ENCODE measurements at places on chromosomes 16 and 17.

- DNase-seq: no peak
- peak overlapping the region; percentile 63 for H3K27ac ChIP-seq
- H3K4me1 ChIP-seq: no peaks in the 10 kb centered on the region
- H3K27me3 ChIP-seq: peaks cover 15% of the 10 kb centered on the region
These were observed 31.0 kb downstream of the CD300A start for GRCh38 chr17:74497471-74497870.

DNA sequence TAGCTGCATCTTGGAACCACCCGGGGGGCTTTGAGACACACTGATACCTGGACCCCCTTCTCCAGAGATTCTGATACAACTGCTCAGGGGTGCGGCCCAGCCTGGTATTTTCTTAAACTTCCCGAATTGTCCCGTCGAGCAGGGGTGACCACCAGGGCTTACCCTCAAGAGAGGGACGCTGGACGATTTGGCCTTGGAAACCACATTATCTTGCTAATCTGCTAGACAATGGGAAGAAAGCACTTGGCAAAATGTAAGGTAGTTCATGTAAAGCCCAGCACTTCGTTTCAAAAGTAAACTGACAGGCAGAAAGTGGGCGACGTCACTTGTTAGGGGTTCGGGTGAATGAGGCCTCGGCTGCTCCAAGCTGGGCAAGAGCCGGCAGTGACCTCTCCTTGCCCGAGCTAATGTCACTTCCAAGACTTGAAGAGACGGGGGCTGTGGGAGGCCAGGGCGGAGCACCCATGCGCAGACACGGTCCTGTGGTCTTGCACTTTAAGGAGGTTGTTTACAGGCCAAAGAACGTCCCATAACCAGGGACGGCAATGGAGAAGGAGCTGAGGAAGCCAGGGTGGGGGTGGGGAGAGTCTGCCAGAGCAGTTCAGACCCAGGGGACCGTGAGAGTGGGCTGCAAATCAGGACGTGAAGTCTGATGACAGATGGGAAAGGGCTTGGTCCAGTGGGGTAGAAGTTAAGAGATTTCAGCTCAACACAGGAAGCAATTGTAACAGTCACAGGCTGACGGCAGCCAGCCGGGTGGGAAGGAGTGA is 152.7 kb upstream of the GSE1 start:
- no peak for DNase-seq
- H3K27ac ChIP-seq: no peak overlapping the region
- H3K27me3 ChIP-seq: peaks cover 14% of the 10 kb centered on the region
- H3K4me1 ChIP-seq: peaks cover 11% of the 10 kb centered on the region

DNA sequence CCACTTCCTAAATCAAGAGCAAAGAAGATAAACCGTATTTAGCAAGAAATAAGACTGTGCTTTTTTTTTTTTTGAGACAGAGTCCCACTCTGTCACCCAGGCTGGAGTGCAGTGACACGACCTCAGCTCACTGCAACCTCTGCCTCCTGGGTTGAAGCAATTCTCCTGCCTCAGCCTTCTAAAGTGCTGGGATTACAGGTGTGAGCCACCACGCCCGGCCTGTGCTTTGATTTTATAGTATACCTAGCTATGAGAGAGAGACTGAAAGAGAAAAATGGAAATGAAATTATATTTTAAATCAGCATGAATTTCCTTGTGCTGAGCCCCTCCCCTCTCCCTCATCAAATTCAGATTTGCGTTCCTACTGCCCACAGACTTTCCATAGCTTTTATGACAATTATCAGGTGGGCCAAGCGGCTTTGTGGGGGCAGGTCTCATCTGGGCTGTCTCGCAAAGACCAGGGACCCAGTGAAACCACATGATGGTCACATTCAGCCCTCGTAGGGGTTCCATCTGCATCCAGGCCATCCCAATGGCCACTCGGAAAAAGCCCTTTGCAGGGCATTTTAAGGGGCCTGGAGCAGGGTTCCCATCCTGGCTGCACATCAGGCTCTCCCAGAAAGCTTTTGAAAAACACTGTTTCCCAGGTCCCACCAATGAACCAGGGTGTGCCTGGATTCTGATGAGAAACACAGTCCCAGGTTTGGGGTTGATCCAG is 8.5 kb downstream of the CACNG1 start:
- no peaks in the 10 kb centered on the region for H3K27me3 ChIP-seq
- no peak for DNase-seq
- H3K4me1 ChIP-seq: peaks cover 4% of the 10 kb centered on the region
- no peak overlapping the region for H3K27ac ChIP-seq

DNA sequence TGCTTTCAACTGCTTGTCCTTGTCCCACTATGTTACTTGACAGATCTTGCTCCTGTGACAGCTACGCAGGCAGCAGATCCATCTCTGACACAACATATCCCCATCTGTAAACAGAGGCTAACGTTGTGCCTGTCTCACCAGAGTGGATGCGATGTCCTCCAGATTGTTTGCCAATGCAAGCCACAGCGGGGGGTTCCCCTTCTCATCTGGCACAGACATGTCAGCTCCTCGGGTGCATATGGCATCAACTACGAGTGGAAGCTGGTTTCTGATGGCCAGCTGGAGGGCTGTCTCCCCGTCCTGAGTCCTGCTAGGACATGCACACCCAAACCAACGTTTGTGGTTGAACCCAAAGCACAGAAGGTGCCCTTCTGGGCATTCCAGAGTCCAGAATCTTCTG is 39.0 kb downstream of the CYB5D2 start:
- H3K27me3 ChIP-seq: no peaks in the 10 kb centered on the region

DNA sequence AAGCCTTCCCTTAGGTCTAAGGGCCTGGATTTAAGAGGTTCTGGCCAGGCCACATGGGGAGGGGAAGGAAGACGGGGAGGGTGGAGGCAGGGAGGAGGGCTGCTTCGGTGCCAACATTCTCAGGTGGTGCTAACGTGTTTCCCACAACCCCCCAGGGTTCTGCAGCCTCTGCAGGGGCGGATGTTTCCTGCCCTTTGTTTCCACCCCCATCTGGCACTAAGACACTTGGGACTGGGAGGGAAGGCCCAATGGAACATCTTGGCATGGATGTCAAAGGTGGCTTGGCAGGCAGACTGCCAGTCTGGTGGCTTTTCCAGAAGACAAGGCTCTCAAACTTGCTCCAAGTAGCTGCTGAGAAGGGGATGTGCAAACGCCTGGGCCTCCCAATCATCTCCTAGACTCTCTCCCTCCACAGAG is 12.7 kb downstream of the HIC1 start:
- no peak for DNase-seq
- peaks cover 21% of the 10 kb centered on the region for H3K4me1 ChIP-seq
- H3K36me3 ChIP-seq: peaks cover 23% of the 10 kb centered on the region
- H3K27me3 ChIP-seq: peaks cover 11% of the 10 kb centered on the region
- peak overlapping the region; percentile 27 for H3K27ac ChIP-seq

- H3K27me3 ChIP-seq: no peaks in the 10 kb centered on the region
- H3K4me1 ChIP-seq: peaks cover 13% of the 10 kb centered on the region
- DNase-seq: no peak
- H3K27ac ChIP-seq: no peak overlapping the region
These were observed 159.9 kb upstream of the GSE1 start for GRCh38 chr16:85453194-85453678.

- H3K27ac ChIP-seq: no peak overlapping the region
- H3K27me3 ChIP-seq: no peaks in the 10 kb centered on the region
- peaks cover 10% of the 10 kb centered on the region for H3K4me1 ChIP-seq
- no peak overlapping the region for H3K4me3 ChIP-seq
- no peak for DNase-seq
These were observed 3.0 kb upstream of the PIK3R5 start for GRCh38 chr17:8968503-8968902.

DNA sequence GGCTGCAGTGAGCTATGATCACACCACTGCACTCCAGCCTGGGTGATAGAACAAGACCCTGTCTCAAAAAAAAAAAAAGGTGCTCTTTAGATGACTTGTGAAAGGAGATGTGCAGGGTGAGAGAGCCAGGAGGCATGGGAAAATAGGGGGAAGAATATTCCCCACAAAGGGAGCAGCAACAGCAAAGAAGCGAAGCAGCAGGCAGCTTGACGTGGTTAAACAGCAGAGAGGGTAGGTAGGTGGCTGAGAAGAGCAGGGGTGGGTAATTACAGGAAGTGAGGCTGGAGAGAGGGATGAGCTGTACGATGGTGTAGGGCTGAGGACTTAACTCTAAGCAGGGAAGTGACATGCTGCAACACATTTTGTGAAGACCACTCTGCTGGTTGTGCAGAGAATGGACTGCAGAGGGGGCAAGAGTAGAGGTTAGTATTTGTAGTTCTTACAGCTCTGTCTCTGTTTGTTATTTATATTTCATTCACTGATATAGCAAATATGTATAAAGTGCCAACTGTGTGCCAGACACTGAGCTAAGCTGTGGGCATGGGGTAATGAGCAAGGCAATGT is 1.6 kb downstream of the HEATR3 start:
- peaks cover 2% of the 10 kb centered on the region for H3K36me3 ChIP-seq
- peak overlapping the region; percentile 98 for H3K4me3 ChIP-seq
- H3K27me3 ChIP-seq: no peaks in the 10 kb centered on the region
- H3K4me1 ChIP-seq: peaks cover 31% of the 10 kb centered on the region
- H3K27ac ChIP-seq: peak overlapping the region; percentile 92
- DNase-seq: no peak

- H3K36me3 ChIP-seq: peaks cover 6% of the 10 kb centered on the region
- no peaks in the 10 kb centered on the region for H3K27me3 ChIP-seq
- DNase-seq: no peak
- peaks cover 1% of the 10 kb centered on the region for H3K4me1 ChIP-seq
These were observed 75.8 kb downstream of the WWOX start for GRCh38 chr16:78175287-78175686.

Data from T-helper 17 cell (primary cell).